ENCODE measurements at places on chromosomes 13 and 19.

DNA sequence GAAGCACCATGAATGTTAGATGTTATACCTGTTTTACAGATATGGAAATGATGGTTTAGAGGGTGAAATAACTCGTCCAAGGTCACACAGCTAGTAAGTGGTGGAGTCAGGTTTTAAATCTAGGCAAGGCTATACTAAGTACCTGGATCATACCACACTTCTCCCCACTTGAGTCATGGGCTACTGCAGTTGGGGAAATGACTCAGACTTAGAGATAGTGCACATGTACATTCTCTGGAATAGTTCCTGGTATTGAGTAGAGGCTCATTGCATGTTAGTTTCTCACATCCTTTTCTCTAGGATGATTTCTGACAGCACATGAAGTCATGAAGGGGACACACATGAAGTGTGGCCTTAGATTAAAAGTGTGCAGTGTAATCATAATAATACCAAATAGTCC lies 76.2 kb upstream of the TNFSF11 start:
- no peak for DNase-seq

- no peak for DNase-seq
Observed at GRCh38 chr13:99733346-99733745, 232.1 kb downstream of the TM9SF2 start.

GRCh38 chr13:81929988-81930387 lies 1589.1 kb upstream of the SPRY2 start:
- no peak for DNase-seq

GRCh38 chr13:28588296-28588695 lies 70.6 kb upstream of the POMP start:
- DNase-seq: no peak

- DNase-seq: no peak
Observed at GRCh38 chr19:13461536-13461935, 44.7 kb downstream of the CACNA1A start.

DNA sequence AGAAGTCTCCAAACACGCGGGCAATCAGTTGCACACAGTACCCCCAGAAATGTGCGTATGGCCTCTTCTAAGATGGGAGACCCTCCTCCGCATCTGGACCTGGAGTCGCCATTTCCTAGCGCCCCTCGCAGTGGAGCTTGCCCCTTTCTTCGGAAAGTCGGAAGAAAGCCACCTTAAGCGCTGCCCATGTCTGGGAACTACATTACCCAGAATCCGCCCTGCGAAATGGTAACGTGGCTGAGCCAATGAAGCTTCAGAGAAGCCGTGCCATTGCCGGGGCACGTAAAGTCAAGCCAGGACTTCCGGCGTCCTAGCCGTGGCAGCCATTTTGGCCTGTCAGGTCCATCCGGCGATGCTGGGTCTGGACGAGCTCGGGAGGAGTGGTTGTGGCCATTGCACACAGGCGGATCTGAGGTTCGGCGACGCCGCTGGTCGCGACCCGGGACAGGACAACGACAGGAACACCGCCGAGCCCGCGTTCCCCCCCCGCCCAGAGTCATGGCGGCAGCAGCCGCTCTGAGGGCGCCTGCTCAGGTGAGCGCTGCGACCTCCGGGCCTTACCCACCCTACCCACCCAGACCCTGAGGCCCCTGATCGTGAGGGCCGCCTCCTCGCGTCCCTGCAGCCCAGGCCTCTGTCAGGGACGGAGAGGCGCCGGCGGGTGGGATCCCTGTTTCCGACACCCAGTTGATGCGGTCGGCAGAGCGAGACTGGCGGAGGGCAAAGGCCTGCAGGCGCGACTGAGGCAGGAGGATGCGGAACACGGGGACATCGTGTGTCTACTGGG lies at the start of gene ZNF586:
ZNF586 (plus strand) TSS at position 332 of the 787 bp plus-strand sequence; CDS start at position 499, 167 bp downstream.
- peak; percentile 81 for DNase-seq

DNA sequence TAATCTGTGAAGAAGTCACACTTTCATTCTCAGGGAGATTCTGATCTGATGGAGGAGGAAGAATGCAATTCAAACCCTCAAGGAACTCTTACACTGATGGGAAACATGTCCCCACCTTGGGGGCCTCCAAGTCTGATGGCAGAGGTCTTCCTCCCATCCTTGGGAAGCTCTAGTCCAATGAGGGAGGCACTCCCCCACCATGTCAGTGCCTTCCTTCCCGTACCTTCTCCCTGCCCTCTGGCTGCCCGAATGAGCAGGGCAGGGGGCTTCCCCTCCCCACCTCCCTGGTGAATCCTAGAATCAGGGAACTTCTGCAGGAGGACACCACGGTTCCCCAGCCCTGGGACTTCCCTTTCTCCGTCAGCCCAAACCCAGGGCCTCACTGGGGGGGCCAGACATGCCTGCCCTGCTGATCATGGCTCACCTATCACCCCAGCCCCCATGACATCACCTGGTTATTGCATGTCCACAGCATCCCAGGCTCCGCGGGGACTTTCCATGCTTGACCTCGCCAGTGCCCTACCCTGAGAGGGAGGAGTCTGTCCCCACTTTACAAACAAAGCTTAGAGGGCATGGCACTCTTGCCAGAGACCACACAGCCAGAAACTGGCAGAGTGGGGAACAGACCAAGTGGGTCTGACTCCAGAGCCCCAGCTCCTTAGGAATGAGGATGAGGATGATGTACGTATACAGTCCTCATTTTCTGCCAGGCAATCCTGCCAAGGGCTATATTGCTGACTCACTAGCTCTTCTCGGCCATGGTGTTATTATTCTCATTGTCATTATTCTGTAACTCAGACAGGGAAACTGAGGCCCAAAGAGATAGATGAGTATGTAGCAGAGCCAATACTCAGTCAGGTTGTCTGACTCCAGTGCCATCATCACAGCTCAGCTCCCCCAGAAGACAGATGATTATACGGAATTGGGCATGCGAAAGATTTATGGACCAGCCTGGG lies 9.6 kb upstream of the BCL3 start:
- no peak for DNase-seq

DNA sequence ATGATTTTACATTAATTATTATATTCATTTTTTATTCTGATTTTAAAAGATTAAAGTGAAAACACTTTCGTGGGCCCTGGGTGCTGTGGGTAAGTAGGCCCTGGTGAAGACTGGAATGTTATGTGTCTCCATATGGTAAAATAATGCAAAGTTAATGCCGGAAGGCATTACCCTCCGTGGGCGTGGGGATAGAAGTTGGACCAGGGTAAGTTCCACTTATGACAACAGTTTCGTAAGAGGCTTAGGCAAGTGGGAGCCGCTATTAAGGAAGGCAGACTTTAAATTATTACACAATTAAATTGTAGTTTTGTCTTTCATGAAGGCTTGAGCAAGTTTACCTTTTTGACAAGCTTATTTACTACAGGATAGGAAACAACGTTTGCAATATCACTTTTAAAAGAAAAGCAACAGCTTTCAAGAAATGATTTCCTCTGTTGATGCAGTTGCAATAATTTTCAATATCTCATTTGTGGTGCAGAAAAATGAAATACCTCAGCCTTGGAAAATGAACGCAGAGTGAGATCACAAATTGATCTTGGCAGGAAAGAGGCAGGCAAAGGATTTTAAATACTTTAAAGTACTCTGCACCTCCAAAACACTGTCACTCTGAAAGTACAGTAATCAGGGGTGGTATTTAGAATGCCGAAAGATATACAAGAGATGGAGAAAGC lies 310.6 kb downstream of the DCT start:
- no peak for DNase-seq

GRCh38 chr13:101915331-101915730 lies 462.9 kb downstream of the ITGBL1 start:
- DNase-seq: no peak

DNA sequence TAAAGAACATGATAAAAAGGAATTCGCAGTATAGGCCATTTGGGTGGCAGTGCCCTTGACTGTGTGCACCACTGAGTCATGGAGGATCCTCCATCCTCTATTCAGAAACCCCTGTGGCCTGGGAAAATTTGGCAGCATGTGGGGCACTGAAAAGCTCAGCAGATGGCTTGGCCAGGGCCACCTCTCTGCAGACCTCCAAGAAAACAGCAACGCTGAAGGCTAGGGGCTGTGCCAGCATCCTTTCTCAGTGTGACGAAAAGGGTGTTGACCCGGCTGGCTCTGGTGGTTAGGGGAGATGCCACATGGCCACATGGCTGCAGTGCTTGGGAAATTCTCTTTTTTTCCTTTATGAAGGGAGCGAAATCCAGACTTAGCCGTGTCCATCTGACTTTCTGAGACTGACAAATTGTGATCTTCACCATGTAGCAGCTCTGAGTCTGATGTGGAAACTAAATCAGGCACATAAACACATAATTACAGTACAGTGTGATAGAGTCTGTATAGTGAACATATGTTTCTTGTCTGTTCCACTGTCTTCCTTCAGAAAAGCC lies 178.0 kb downstream of the KCTD12 start:
- DNase-seq: no peak

- DNase-seq: no peak
Observed at GRCh38 chr19:7996883-7997282, 8.6 kb downstream of the ELAVL1 start.

DNA sequence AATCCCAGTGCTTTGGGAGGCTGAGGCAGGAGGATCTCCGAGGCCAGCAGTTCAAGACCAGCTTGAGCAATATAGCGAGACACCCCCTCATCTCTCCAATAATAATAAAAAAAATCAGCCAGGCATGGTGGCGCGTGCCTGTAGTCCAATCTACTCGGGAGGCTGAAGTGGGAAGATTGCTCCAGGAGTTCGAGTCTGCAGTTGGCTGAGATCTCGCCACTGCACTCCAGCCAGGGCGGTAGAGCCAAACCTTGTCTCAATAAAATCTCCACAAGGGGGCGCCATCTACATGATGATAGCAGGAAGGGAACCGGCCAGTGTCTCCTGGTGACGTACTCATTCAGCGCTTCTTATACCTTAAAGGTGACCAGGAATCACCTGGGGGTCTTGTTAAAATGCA lies 13.6 kb upstream of the C5AR1 start:
- peak; percentile 60 for DNase-seq

GRCh38 chr13:49972709-49973108 lies 24.1 kb upstream of the TRIM13 start:
- DNase-seq: no peak

DNA sequence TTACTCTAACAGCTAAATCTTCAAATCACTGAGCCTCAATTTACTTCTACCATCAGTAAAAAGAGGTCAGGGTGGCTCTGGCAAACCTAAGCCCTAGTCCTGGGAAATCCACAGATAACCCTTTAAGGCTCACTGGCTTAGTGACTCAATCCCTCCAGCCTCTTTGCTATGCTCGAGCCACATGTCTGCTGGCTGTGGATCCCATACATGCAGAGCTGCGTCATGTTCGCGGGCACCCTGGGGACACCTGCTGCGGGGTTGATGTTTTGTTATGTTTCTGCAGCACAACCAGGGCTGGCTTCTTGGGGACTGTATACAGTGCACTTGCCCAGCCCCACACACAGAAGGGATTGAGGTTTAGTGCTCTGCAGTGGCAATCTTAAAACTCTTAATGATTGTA lies 41.6 kb upstream of the C13orf42 start:
- DNase-seq: no peak

GRCh38 chr13:44667943-44668342 lies 91.8 kb upstream of the TSC22D1 start:
- DNase-seq: no peak

- no peak for DNase-seq
Observed at GRCh38 chr19:13176345-13176744, 26.1 kb downstream of the IER2 start.

- peak; percentile 91 for DNase-seq
Observed at GRCh38 chr19:56594783-56595547, at the start of gene ZNF71. ZNF71 (plus strand) TSS chr19:56595302; CDS start chr19:56601559, 6,257 bp downstream.

DNA sequence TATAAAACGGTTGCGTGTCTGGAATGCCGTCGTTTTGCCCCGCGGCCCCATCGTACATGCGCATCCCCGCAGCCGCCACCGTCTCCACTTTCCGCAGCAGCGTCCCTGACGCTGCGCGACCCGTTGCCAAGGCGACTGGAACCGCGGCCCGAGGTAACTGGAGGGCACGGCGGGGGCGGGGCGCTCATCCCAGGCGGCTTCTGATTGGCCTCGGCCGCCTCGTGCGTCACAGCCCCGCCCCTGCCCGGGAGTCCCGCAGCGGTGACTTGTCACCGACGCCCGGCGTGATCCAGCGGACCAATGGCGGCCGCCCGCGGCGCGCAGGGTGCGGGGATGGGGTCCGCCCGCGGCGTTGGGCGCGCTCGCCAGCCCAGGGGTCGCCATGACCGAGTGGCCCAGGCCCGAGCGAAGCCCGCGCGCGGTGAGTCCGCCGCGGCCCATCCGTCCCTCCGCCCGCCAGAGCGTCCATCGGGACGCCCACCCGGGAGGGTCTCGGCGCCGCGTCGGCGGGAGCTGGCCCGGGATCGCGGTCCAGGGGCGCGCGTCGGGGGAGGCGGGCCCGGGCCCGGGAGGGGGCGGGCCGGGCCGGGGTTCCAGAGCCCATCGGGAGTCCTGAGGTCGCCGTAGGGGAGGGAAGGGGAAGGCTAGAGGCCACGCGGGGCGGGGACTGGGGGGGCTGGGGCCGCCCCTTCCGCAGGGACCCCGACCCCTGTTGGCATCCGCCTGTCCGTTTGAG lies at the start of gene ZSCAN1:
ZSCAN1 (plus strand) TSS at position 285 of the 736 bp plus-strand sequence. CDS start 3,812 bp downstream, outside the sequence.
- peak; percentile 26 for DNase-seq

All from stimulated activated CD4-positive, alpha-beta T cell treated with anti-CD3 and anti-CD28 coated beads, Interleukin-4, amount 100 ng/mL, for 1 hour (primary cell).